ENCODE measurements at places on chromosomes 3 and 15. TPM values are rescaled to one million over a fixed set of nuclear protein-coding genes. Genes with fewer than 3 reads are reported as not detected.

The A4GNT gene
- total RNA-seq, result not detected

GRCh38 chr15:49137861-49138260 is 17.5 kb downstream of the COPS2 start:
- H3K36me3 ChIP-seq, result no peaks in the 10 kb centered on the region
- DNase-seq, result no peak
- no peaks in the 10 kb centered on the region for H3K27me3 ChIP-seq
- H3K4me1 ChIP-seq, result no peaks in the 10 kb centered on the region
- H3K4me3 ChIP-seq, result no peak overlapping the region

- no peak for DNase-seq
- H3K27me3 ChIP-seq, result no peaks in the 10 kb centered on the region
- H3K4me1 ChIP-seq, result no peaks in the 10 kb centered on the region
- no peaks in the 10 kb centered on the region for H3K36me3 ChIP-seq
These were observed 148.4 kb upstream of the ATP11B start for GRCh38 chr3:182644790-182645433.

DNA sequence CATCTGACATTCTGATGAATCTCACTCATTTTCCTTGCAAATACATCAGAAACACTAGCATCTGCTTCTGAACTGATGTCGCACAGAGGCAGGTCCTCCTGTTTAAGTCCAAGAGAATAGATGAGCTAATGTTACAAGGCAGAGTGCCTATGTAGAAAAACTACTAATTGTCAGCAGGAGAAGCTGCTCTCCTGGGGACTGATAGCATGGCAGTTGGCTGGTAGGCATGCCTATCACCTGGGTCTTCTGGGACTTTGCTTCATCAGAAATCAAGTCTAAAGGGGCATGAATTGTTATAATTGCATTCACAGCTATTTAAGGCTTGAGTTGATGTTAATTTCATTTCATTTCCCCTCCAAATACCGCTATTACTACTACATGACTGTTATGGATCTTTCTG is 457.2 kb downstream of the RAP2B start:
- H3K4me3 ChIP-seq, result no peak overlapping the region
- H3K4me1 ChIP-seq, result no peaks in the 10 kb centered on the region

DNA sequence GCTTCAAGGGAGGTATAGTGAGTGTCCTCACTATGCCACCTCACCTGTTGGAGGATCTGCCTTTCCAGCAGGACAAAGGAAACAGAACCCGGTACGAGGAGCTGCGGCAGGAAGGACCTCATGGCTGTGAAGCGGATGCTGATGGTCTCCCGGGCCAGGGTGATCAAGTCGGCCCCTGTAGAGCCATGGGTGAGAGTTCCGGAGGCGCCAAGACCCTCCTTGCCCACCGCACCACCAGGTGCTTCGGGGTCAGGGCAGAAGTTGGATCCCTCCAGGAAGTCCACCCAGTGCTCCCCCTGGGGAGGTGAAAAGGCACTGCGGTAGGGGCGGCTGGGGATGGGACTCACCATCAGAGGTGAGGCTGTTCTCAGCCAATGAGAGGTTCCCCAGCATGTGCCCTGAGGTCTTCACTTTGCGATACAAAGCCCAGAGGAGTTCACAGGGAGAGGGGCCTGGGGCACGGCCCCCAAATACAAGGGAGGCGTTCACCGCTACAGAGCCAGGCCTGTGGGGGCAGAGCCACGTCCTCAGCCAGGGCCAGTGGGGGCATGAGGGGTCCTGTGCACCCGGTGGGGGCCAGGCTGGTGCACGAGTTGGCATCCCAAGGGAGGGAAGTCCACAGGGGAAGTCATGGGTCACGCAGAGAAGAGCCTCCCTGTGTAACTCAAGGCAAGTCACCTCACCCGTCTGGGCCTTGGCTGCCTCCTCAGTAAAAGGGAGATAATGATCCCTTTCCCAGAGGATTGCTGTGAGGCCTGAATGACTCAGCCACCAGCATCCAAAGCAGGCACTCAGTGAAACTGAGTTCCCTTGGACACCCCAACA is 27.7 kb downstream of the C15orf39 start:
- no peak for DNase-seq
- no peak overlapping the region for H3K27ac ChIP-seq
- H3K4me1 ChIP-seq, result no peaks in the 10 kb centered on the region
- no peaks in the 10 kb centered on the region for H3K36me3 ChIP-seq
- peaks cover 16% of the 10 kb centered on the region for H3K27me3 ChIP-seq

DNA sequence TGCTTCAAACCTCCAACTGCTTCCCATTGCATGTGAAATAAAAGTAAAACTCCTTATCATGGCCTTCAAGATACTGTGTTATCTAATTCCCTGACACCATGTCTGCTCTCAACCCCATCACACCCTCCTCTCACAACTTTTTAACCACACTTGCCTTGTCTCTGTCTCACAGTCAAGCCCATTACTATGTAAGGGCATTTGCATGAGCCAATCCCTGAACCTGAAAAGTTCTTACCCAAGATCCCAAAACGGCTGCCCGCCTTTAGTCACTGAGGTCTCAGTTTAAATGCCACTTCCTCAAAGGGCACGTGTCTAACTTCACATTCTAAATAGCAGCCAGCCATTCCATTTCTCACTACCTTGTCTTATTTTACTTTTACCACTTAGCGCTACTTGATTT is 83.1 kb downstream of the SST start:
- no peak overlapping the region for H3K4me3 ChIP-seq
- H3K36me3 ChIP-seq, result no peaks in the 10 kb centered on the region
- no peaks in the 10 kb centered on the region for H3K27me3 ChIP-seq
- DNase-seq, result no peak
- H3K27ac ChIP-seq, result no peak overlapping the region
- H3K4me1 ChIP-seq, result no peaks in the 10 kb centered on the region

DNA sequence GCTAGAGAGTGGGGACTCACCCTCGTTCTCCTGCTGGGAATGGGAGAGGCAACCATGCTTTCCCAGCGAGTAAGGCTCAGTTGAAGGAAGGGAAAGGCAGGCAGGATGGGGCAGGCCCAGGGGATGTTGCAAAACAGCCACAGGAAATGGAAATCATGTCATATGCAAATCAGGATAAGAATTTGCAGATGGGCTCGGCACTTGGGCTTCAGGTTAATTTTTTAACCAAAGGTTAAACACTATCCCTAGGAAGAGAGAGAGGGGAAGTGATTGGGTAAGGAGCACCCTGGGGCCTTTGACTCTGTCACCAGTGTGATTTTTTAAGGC is 14.6 kb upstream of the PLA2G4E start:
- no peak overlapping the region for H3K4me3 ChIP-seq
- H3K27ac ChIP-seq, result no peak overlapping the region

GRCh38 chr3:157046520-157046919 is 113.4 kb downstream of the CCNL1 start:
- no peaks in the 10 kb centered on the region for H3K36me3 ChIP-seq
- no peaks in the 10 kb centered on the region for H3K27me3 ChIP-seq
- H3K4me3 ChIP-seq, result no peak overlapping the region
- H3K4me1 ChIP-seq, result no peaks in the 10 kb centered on the region

Data from breast epithelium (tissue), 4 donors.